ENCODE measurements at places on chromosomes 7 and 10. TPM values are rescaled to one million over a fixed set of nuclear protein-coding genes. Genes with fewer than 3 reads are reported as not detected.

Gene FEZF1
- not detected for total RNA-seq

Gene SOSTDC1
- not detected for total RNA-seq

Gene ACHE
- 0.50 TPM for total RNA-seq

Gene GRM3
- not detected for total RNA-seq

Gene GDF10
- total RNA-seq, result 0.75 TPM

Gene TUBAL3
- not detected for total RNA-seq

Gene SYT15B
- 1.7 TPM for total RNA-seq

Gene LRRC4
- 0.96 TPM for total RNA-seq

Gene NPSR1
- total RNA-seq, result not detected

Gene MMP21
- total RNA-seq, result not detected

Gene SMURF1
- total RNA-seq, result 23.6 TPM

Gene DNAJC30
- total RNA-seq, result 4.0 TPM

Gene MRLN
- total RNA-seq, result not detected

Gene AKR1B15
- not detected for total RNA-seq

Gene PTPRE
- 60.6 TPM for total RNA-seq

Gene FAM200A
- 2.8 TPM for total RNA-seq

Gene LGI1
- total RNA-seq, result 0.19 TPM

Gene KCND2
- 1.8 TPM for total RNA-seq

Gene CYP2C8
- not detected for total RNA-seq

Gene AOC1
- not detected for total RNA-seq

GRCh38 chr10:96306516-96306915 lies 2.3 kb downstream of the DNTT start:
- no peak for DNase-seq

- no peak for DNase-seq
These were observed 651.1 kb downstream of the SORCS3 start for GRCh38 chr10:105292236-105292635.

DNA sequence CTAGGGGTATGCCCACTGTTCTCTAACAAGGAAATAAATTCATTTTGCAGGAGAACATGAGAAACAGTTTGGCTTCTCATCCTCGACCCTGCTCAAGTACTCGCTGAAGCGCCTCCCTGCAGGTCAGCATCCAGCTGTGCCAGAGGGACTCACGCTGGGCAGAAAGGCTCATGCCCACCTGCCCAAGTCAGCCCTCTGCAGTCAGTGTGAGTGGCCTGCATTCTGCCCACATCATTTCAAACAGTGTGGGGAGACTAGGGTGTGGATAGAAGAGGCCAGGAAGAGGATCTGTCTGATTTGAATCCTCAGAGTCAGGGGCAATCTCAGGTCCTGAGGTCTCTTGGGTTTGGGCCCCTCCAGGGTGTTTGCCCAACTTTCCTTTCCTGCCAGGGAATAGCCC lies 297.8 kb downstream of the ELMO1 start:
- no peak for DNase-seq

DNA sequence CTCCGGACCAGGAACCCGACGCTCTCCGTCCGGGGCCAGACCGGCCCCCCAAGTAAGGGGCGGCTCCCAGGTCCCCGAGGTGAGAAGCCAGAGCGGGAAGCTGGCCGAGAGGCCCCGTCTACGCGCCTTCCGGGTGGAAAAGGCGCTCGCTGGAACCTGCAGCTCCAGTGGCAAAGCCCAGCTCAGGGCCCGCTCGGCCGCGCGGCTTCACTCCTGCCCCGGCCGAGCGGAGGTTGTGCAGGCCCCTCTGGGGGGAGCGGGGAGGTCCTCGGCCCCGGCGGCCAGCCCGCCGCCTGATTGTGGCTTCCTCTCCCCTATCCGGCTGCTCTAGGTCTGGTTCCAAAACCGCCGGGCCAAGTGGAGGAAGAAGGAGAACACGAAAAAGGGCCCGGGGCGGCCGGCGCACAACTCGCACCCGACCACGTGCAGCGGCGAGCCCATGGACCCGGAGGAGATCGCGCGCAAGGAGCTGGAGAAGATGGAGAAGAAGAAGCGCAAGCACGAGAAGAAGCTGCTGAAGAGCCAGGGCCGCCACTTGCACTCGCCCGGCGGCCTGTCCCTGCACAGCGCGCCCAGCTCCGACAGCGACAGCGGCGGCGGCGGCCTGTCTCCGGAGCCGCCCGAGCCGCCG lies 2.9 kb downstream of the UNCX start:
- no peak for DNase-seq

- no peak for DNase-seq
These were observed 342.3 kb upstream of the NRP1 start for GRCh38 chr10:33676606-33677339.

DNA sequence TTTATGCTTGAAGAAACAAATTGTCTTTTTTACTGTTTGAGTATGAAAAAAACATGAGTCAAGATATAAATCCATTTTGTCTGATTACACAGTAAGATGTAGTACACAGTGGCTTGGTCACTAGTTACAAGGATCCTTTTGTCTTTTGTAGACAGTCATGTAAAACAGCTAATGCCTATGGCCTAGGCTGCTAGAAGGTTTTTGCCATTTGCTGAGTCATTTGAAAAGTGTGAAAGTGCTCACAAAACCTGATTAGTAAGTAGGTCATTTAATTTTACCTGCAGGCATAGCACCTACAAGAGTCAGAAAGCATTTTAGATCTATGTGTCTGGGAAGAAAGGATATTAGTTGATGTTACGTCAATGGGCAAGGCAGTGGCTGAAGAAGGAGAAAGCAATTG lies 819.4 kb downstream of the MAGI2 start:
- no peak for DNase-seq

GRCh38 chr10:22697800-22698199 lies 16.6 kb downstream of the PIP4K2A start:
- DNase-seq, result no peak

GRCh38 chr7:41448104-41448503 lies 254.8 kb downstream of the INHBA start:
- DNase-seq, result no peak

DNA sequence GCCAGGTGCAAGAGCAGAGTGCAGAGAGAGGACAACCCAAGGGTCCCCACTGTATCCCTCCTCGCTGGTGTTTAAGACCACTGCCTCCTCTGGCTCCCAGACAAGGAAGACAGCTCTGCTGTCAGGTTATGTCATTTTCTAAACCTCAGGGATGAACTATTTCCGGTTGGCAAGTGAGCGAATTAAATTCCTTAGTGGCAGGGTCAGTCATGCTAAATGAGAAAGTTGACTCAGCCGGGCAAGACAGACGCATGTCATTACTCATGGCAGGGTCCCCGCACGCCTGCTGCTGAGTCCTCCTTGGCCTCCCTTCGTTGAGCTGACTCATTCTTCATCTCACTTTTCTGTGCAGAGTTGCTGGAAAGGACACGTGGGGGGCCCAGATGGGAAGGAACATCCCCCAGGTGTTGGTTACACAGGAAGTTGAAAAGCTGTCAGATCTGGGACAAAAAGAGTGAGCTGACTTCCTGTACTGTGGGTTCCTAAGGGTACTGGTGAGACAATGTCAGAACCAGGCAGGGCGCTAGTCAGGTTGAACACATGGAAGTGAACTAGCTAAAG lies 47.1 kb upstream of the UCN3 start:
- no peak for DNase-seq

DNA sequence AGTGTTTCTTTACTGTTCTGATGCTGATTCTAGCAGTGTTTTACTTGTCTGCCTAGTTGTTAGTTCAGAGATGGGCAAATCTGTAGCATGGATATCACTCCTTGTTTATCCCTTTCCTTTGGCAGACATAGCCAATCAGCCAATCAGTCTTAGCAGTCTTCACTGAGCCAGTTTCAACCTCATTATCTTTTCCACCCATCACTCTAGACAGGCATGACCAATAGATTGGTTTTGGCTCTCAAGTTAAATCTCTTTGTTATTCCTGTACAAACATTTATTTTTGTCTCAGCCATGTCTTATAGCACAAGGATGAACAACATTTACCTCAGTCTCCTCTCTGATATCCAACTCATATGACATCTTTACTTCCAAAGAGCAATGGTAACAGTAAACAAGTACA lies 109.5 kb downstream of the PRKG1 start:
- DNase-seq, result no peak

DNA sequence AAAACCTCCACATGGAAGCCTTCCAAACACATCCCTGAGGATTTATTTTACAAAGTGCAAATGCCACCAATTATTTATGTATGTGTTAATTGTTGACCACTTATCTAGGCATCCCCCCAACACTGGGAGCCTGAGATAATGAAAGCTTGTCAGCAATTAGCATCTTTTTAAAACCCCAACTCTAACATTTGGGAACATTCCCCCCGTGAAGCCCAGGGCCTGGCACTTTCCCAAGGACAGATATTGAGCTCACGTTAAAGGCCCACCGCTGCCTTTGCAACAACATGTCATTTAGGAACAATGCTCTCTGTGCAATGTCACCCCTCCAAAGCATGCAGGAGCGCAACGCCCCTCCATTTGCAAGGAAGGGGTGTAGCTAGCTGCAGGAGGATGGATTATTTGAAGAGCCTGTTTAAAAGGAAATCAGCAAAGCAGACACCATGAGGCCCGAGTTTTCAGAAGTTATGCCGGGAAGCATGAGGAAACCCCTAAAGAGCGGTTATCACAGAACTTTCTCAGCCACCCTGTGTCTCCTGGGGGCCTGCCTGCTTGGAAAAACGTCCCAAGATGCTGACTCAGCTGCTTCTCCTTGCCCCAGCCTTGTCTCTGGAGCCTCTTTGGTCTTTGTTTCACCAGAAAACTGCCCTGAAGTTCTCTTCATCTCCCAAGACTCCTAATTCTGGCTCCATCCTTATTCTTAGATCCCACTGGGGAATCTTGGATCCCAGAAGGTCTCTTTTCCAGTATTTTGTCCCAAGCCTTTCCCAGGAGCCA lies 444.1 kb downstream of the GRID1 start:
- no peak for DNase-seq

GRCh38 chr7:112448381-112448780 lies 1.9 kb upstream of the IFRD1 start:
- DNase-seq, result no peak

DNA sequence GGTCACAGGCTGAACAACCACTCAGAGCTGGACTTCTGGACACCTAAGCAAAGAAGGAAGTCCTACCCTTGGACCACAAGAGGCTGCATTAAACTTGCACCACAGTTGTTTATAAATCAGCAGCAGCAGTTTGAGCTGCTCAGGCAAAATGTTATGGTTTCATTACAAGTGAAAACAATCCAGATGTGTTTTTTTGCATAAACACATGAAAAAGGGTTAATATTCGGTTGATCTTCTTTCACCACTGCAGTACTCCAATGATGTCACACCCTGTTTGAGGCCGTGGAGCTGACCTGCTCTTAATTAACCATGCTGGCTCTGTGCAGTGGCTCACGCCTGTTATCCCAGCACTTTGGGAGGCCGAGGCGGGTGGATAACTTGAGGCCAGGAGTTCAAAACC lies 490.8 kb upstream of the CELF2 start:
- DNase-seq, result no peak

DNA sequence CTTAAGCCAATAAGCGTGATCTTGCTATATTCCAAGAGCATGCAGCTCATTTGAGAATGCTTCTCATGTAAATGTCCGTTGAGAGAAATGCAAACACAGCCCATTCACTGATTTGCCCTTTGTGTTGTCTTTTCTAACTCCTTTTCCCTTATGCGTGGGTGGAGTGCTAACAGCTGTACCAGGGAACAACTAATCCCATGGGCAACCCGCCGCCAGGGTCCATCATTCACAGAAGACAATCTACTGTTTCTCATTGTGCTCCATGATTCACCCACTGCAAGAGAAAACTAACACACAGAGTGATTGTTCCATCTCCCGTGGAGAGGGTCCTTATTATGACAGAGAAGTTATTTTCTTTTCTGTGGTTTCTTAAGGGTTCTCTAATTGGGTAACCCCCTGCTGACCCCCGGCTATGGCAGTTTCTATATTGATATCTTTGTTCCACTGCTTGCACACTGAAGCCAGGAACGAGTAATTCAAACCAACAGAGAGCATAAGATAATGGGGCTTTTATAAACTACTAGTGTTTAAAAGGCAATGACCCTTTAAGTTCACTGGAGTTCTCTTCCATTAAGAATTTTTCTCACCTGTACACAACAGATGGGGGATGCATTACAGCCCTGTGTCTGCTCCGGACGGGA lies 298.7 kb downstream of the BAMBI start:
- DNase-seq, result no peak

- no peak for DNase-seq
These were observed 5.3 kb upstream of the REPIN1 start for GRCh38 chr7:150363370-150363769.

- no peak for DNase-seq
These were observed 160.6 kb upstream of the EEPD1 start for GRCh38 chr7:35992436-35992835.

DNA sequence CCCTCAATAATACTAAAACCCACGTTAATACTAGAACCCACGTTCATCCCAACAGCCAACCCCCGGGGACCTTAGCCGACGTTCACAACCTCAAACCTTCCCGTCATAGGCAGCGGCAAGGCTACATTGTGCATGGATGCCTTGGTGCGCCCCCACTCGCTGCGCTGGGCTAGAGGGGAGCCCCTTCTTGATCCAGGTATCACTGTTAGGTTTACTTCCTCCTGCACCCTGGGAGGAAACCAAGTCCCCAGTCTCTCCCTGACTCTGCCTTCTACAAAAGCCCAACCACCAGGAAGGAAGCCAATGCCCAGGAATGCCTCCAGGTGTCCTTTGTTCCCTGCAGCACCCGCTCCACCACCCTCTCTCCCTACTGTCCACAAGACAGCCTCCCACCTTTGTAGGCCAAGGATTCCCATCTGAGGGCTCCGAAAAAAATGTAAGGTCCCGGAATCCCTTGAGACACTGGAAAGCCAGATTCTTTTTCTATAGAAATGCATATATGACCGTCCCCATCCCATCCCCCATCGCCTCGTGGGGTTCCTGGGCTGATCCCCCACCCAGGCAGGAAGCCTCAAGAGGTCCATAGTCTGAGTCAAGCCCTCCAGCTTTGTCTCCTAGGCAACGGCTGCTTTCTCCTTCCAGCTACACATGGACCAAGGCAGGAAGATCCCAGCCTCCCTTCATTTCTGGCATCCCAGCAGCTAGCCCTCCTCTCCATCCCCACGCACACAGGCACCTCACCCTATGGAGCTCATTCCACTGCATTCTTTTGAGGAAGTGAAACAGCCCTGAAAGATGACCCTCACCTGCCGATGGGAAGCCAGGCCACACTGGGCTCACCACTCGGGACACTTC lies 25.2 kb downstream of the CTBP2 start:
- no peak for DNase-seq

GRCh38 chr7:138842111-138842510 lies 44.1 kb upstream of the ATP6V0A4 start:
- no peak for DNase-seq

DNA sequence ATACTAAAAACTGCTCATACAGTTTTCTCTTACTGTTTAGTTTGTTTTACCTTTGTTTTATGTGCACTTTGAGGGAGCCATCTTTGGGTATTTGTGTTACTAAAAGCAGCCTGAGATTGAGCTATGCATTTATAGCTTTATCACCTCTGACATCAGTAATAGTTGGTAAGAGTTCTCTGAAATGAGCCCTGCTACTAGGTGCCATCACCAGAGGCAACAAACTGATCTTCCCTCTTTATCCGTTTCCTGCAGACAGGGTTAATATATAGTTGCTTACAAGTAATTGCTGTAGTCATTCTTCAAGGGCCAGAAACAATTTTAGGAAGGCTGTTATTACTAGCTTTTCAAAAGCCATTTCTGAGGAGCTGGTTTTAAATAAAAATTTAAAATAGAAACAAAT lies 49.1 kb downstream of the KIF20B start:
- DNase-seq, result no peak

GRCh38 chr10:17660921-17661320 lies 17.0 kb downstream of the STAM start:
- no peak for DNase-seq

GRCh38 chr7:152519290-152519689 lies 83.5 kb upstream of the KMT2C start:
- DNase-seq, result no peak
